ENCODE measurements at places on chromosomes 13 and 19. TPM values are rescaled to one million over a fixed set of nuclear protein-coding genes. Genes with fewer than 3 reads are reported as not detected.

SYT3 gene
- 0.53 TPM for total RNA-seq

GIPR gene
- total RNA-seq: 0.76 TPM

KCNJ14 gene
- total RNA-seq: 1.2 TPM

TRAPPC6A gene
- total RNA-seq: 19.4 TPM

SPACA4 gene
- total RNA-seq: not detected

ZNF700 gene
- total RNA-seq: 4.6 TPM

HPN gene
- not detected for total RNA-seq

KCNN1 gene
- 0.41 TPM for total RNA-seq

ZNF470 gene
- total RNA-seq: 3.3 TPM

GSX1 gene
- total RNA-seq: not detected

SHFL gene
- total RNA-seq: 51.5 TPM

CD209 gene
- total RNA-seq: not detected

SIGLEC11 gene
- not detected for total RNA-seq

THSD8 gene
- not detected for total RNA-seq

DACH1 gene
- 23.6 TPM for total RNA-seq

RFX2 gene
- 7.9 TPM for total RNA-seq

TEX30 gene
- 13.1 TPM for total RNA-seq

TEX101 gene
- total RNA-seq: not detected

ZNF575 gene
- total RNA-seq: not detected

B3GNT3 gene
- not detected for total RNA-seq

SHISA7 gene
- total RNA-seq: not detected

KHSRP gene
- total RNA-seq: 255 TPM

CAPS gene
- total RNA-seq: 8.4 TPM

ZNF99 gene
- total RNA-seq: not detected

CEACAM8 gene
- total RNA-seq: not detected

FCHO1 gene
- 3.1 TPM for total RNA-seq

ZNF610 gene
- total RNA-seq: 4.9 TPM

SLC5A5 gene
- not detected for total RNA-seq

MUC16 gene
- total RNA-seq: not detected

CGB8 gene
- not detected for total RNA-seq

OXGR1 gene
- not detected for total RNA-seq

IGFL1 gene
- not detected for total RNA-seq

SLC6A16 gene
- 2.3 TPM for total RNA-seq

ZNF497 gene
- total RNA-seq: 0.58 TPM

CRX gene
- not detected for total RNA-seq

IGFL2 gene
- total RNA-seq: not detected

PRR36 gene
- not detected for total RNA-seq

ZNF264 gene
- 19.7 TPM for total RNA-seq

SIGLEC9 gene
- total RNA-seq: not detected

Data from glomerular endothelial cell (primary cell).